GM13976 (cell line): ENCODE measurements at places on chromosomes 1 and 21.

GRCh38 chr1:36773827-36774541 lies 260.3 kb downstream of the GRIK3 start:
- DNase-seq, result no peak

- no peak for DNase-seq
Measured at GRCh38 chr1:25631750-25632485, 15.3 kb downstream of the MAN1C1 start.

DNA sequence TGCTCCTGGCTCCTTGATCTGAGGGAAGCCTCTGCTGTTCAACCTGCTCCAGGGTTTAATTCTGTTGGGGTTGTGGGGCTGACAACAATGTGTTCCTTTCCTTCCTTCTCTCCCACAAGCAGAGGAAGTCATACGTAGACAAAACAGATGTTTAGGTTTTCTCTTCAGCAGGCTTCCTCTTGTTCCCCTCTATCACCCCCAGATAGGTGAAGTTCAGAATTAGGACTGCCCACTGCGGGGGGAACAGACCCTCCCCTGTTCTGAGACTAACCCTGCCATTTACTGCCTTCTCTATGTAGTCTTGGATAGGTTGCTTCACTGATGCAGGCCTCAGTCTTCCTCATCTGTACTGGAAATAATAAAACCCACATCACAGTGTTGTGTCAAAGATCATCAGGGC lies 30.0 kb upstream of the NRDC start:
- DNase-seq, result no peak

GRCh38 chr1:50332941-50333594 lies 90.2 kb downstream of the DMRTA2 start:
- peak; percentile 87 for DNase-seq

DNA sequence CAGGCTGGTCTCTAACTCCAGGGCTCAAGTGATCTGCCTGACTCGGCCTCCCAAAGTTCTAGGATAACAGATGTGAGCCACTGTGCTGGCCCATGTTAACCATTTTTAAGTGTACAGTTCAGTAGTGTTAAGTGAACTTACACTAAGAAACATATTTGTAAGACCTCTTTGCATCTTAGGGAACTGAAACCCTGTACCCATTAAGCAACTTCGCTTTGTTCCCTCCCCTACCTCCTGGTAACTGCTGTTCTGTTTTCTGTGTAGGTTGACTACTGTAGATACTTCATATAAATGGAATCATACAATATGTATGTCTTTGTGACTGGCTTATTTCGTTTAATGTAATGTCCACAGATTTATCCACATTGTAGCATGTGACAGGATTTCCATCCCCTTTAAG lies 11.0 kb downstream of the NUDC start:
- peak; percentile 71 for DNase-seq

DNA sequence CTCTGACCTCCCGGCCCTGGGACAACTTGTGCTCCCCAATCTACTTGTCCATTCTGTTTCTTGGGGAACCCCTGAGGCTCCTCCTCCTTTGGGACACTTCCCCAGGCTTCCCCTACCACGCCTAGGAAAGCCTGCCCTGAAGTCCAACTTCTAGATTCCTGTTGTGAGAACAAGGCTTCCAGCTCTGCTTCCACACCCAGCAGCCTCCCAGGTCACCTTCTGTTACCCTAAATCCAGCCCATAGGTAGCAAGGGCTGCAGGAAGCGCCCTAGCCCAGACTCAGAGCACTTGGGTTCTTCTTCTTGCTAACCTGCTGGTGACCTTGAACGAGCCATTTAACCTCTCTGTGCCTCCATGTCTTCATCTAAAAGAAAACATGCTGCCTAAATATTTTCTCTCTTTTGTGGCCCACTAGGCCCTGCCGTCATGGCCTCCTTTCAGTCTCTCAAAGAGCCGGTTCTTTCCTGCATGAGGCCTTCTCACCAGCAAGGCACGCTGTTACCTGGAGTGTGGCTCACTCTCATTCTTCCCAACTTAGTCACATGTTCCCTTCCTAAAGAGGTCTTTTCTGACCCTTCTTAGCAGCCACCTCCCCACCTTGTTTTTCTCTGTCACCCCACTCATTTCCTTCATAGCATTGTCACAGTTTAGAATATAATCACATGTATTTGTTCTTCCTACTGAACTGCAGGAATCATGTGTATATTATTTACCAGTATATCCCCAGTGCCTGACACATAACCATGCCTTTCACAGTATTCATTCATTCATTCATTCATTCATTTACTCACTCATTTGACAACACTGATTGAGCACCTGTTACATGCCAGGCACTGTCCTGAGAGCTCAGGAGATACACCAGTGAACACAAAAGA lies 1.4 kb downstream of the CAPN2 start:
- DNase-seq, result no peak

GRCh38 chr1:24052220-24052619 lies 59.7 kb downstream of the MYOM3 start:
- DNase-seq, result no peak

DNA sequence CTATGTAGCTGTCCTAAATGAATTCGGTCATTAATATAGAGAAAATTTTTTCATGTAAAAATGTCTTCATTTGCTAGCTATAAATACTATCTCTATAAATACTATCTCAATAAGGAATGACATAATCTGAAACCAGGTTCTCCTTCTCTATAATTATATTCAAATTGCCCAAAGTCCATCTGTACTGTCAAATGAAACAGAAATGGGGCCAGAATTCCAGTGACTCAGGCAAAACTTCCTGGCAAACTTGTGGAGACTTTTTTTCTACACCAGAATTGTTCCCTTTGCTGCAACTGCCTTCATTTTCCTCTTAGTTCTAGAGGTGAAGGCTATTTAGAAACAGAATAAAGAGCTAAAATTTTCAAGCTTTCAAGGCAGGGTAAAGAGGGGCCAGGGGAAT lies 152.5 kb downstream of the KCNH1 start:
- no peak for DNase-seq

DNA sequence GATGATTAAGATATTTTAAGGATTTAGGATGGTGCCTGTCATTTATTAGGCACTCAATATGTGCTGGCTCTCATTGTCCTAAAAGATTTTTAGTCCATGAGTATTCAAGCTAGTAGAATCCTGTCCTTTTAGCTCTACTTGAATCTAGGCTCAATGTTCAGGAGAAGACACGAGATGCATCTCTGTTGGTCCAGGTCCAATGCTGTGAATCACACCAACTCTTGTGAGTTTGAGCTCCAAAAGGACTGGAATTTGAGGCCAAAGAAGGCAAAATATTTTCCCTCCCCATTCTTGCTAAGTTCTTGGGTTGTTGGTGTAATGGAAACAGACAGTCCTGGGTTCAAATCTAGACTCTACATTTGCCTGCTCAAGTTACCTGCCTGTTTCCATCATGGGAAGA lies 1.4 kb upstream of the PODN start:
- no peak for DNase-seq

DNA sequence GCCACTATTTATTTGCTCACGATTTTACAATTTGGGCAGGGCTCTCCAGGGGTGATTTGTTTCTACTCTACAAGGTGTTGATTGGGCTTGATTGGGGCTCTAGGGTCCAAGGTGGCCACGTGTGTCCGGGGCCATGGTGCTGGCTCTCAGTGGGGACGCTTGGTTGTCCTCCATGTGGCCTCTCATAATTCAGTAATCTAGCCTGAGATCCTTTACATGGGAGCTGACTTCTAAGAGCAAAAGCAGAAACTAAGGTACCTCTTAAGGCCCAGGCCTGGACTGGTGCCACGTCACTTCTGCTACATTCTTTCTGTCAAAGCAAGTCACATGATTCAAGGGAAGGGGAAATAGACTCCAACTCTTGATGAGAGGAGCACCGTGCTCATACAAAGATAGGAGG lies 8.1 kb upstream of the PSRC1 start:
- no peak for DNase-seq

GRCh38 chr1:205926636-205927035 lies 16.6 kb downstream of the SLC26A9 start:
- DNase-seq, result no peak

- DNase-seq, result no peak
Measured at GRCh38 chr1:248849152-248849551, 9.7 kb downstream of the ZNF692 start.

- peak; percentile 32 for DNase-seq
Measured at GRCh38 chr1:206742719-206743383, 27.7 kb upstream of the IL19 start.

GRCh38 chr21:45768740-45769048 lies 125.2 kb downstream of the PCBP3 start:
- peak; percentile 27 for DNase-seq

- DNase-seq, result no peak
Measured at GRCh38 chr1:16207318-16208269, 4.9 kb downstream of the ARHGEF19 start.

DNA sequence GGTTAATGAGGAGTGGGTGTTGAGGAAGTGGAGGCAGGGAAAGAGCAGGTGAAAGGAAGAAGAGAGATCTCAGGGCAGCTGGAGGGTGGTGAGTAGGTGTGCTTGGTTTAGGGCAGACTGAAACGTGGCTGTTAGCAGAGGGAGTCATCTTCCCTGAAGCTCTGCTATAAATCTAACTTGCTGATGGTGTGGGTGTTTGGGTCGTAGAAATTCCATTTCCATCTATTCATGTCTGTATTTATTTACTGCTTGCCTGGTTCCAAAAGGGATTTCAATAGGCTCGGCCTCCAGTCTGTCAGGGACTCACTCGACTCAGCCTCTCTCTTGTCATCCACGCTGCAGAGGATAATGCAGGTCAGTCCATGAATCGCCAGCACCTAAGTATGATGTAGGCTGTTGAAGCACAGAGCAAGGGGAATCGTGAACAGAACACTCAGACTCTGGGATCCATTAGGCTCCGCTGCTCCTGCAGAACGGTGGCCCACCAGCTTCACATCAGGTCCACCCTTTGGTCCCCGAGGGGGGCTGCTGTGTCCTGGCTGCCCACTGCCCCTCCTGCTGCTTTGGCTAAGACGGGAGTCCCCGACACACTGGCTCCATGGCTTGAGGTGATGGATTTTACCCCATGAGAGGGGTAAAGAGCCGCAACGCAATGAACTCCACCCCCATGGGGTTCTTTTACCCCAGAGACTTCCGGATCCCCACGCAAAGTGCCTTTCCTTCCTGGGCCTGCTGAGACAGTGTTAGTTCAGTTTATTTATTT lies 156.2 kb downstream of the RHOU start:
- no peak for DNase-seq

GRCh38 chr1:29387210-29387609 lies 150.9 kb downstream of the PTPRU start:
- DNase-seq, result no peak

GRCh38 chr1:18256282-18257235 lies 149.0 kb downstream of the IGSF21 start:
- DNase-seq, result peak; percentile 56

GRCh38 chr21:46062471-46063211 lies 35.3 kb upstream of the COL6A2 start:
- DNase-seq, result no peak

GRCh38 chr1:24161270-24161669 lies 18.3 kb upstream of the IL22RA1 start:
- no peak for DNase-seq

DNA sequence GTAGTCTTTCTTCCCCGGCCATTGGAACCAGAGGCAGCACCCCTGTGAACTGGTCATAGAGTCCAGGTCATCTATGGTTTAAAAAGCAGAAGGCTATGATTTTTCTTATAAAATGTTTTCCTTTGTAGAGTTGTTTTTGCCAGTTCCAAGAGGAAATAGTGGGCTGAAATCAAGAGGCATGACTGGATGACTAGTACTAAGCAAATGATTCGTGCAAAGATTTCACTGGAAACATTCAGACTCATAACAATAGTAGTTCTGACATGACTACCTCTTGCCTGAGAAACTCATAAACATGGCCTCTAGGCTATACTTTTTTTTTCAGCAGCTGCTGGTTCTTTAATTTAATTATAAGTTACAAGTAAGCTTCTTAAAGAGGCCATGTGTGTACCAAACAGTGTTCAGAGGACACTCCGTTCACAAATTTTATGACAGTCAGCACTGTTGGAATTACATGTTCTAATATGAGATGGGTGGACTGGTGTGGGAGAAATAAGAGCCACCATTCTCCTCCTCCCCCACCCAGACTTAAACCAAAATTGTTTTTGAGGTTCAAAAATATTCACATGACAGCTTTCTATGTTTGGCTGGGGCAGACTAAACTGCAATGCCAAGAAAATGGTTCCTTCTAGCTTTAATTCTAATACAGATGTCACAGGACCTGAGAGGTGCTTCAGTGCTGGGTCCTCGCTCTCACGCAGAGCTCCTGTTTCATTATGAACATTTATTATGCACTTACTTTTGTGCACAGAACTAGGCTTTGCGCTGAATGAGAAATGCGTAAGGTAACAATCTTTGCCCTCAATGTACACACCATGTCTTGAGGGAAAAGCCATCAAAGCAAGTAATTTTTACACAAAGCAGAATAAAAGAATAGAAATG lies 147.5 kb downstream of the ZC3H11B start:
- no peak for DNase-seq

GRCh38 chr1:98556521-98557158 lies 104.9 kb upstream of the SNX7 start:
- no peak for DNase-seq

DNA sequence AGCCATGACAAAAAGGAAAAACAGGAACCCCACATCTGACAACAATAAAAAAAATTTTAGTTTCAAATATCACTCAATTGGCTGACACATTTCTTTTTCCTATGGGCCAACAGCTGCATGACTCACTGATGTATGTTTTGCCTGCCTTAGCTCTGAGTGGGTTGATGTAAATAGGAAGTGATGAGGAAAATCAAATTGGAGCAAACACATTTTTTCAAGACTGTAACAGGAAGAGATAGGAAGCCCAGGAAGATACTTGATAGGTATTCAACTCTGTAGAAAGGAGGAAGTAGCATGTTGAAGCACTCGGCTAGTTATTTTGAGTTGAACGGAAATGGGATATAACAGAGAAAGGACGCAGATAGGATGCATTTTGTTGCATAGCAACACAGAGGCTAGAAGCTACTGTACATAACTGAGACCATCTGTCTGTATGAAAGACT lies 168.0 kb upstream of the NR5A2 start:
- no peak for DNase-seq
